Dorsolateral prefrontal cortex (tissue), 122 donors: ENCODE measurements at places on chromosomes 7 and 10. TPM values are rescaled to one million over a fixed set of nuclear protein-coding genes. Genes with fewer than 3 reads are reported as not detected.

- DNase-seq, result no peak
Measured at GRCh38 chr7:90966346-90966745, 297.9 kb upstream of the FZD1 start.

DNA sequence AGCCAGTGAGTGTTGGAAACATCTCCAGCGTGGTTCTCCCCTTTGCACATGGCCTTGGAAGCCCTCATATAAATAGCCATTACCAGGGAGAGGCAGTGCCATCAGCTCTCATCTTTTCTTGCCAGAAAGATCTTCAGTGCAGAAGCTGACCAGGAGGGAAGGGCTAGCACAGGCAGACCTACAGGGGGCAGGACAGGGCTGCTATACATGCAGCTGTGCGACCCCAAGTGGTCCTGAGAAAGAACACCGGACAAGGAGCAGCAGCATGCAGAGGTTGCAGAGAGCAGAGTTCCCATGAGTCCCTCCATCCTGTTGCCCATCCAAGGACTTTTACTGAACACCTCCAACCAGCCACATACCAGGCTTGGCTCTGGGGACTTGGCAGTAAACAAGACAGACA lies 17.1 kb downstream of the GRID1 start:
- no peak for DNase-seq

The MOGAT3 gene
- not detected for total RNA-seq

DNA sequence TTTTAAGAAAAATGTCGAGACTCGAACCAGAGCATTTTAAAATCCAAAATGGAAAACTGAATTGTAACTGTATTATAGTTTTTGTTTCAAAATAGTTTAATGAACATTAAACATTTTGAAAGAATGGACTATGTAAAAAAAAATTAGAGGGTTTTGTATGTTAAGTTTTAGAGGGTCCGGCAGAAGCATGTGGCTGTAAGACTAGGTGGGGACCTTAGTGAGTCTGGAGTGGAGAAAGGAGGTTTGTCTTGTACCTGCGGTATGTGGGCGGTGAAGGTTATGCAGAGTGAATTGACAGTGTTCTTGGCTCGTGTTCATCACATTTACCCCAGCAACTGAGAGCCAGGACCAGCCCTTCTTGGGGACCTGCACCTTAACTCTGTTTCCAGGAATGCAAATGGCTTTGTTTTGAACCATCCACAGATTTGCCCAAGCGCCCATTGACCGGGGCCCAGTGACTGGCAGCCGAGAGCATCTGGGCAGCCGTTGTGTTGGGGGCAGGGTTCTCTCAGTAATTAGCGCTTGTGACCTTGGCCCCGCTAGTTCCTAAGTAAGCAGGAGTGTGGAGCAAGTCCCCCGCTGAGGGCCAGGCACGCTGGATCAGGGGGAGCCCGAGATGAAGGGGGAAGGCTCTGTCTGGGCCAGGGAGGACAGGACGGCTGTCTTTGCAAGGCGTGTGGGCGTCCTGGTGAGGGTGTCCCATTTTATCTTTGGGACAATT lies 1.4 kb upstream of the KLF6 start:
- DNase-seq, result no peak

DNA sequence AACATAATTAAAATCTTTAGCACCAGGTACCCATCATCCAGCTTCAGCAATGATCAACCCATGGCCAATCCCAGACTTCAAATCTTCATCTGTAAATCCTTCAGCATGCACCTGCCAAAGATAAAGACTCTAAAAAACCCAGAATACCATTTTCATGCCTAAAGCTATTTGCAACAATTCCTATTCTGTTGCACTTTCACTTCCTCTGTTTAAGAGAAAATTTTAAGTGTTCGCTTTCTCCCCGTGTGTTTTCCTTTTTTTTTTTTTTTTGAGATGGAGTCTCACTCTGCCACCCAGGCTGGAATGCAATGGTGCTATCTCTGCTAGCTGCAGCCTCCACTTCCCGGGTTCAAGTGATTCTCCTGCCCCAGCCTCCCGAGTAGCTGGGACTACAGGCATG lies 31.8 kb upstream of the HTR5A start:
- DNase-seq, result no peak
